ENCODE measurements at places on chromosomes 12 and 14.

- DNase-seq = peak; percentile 89
Observed at GRCh38 chr14:102063109-102063807, 23.6 kb downstream of the HSP90AA1 start.

DNA sequence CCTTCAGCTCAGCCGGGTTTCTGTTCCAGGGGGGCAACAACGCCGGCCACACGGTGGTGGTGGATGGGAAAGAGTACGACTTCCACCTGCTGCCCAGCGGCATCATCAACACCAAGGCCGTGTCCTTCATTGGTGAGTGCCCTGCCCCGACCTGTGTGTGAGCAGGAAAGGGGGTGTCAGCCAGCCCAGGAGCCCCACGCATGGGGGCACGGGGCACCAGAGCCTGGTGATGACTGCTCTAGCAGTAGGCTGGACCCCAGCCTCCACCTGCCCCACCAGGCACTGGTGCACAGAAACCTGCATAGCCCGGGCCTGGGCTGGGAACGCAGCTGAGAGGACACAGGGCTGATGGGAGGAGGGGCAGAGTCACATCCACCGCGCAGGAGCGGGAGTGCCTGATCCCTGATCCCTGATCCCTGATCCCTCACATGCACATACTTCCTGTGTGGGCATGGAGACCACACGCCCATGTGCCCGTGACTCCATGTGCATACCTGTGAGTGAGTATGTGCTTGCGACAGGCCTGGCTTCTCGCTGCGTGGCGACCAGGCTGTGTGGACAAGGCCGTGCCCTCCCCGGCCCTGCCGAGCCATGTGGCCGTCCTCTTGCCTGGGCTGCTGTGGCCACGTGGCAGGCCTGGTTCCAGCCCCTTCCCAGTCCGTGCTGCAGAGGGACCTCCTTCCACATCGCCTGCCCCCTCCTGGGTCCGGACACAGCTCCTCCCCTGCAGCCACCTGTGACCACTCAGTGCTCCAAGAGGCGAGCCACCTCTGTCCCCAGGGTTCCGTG lies 11.2 kb downstream of the ADSS1 start:
- no peak for DNase-seq

DNA sequence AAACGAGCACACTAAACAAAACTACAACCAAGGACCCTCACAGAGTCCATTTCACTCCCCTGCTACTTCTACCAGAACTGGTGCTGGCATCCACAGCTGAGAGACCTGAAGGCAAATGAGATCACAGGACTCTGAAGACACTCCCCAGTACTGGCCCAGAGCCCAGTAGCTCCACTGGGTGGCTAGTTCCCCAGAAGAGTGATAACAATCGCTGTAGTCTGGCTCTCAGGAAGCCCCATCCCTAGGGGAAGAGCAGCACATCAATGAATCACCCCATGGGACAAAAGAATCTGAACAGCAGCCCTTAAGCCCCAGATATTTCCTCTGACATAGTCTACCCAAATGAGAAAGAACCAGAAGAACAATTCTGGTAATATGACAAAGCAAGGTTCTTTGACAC lies 190.7 kb upstream of the BMP4 start:
- DNase-seq = no peak

DNA sequence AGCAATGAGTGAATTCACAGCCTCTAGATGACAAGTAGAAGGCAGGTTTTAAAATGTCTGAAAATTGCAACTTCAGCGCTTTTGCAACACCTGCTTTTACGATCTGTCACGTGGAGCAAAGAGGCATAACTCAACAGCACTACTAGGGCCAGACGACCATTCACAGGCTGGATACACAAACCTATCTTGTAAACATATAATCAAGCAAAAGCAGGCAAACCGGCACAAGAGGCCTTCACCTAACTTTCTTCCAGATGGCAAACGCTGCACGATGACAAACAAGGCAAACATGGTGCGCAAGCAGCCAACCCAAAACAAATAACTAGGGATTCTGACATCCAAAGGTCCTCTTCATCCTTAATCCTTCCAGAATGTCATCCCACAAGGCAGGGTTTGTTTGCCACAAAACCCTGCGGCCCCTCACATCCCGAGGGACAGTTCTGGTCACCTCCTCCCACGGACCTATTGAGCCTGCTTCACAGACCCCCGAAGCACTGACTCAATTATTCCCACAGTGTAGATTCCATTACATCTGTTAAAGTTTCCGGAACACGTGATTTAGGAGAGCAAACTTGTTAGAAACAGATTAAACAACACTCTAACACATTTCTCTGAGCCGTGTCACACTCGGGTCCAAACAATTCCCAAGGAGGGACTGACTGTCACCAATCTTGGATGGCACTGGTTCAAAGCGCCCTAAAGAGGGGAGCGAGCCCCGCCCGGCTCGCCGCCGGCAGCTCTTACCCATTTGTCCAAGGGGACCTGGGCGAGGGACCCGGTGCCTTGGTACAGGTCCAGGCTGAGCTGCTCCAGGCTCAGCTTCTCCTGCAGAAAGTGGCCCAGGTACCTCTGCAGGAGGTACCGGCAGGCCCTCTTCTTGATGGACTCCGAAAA lies 823 bp downstream of the ATG2B start:
- DNase-seq = peak; percentile 84

DNA sequence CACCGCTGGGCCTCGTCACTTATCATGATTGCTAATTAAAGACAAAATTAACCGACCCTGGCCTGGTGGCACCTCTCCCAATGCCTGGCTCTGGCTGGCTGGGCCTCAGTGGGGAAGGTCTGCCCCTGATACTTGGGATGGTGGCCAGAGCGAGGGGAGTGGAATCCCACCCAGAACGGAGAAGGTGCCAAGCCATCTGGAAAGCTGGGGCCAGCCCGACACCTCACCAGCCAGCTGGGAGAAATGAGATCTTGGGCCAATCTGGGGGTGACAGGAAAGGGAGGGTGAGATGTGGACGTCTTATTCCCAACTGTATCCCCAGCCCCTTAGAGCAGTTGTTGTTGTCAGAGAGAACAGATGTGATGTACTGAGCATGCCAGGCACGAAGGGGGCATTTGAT lies 215.0 kb upstream of the PWP1 start:
- DNase-seq = no peak

DNA sequence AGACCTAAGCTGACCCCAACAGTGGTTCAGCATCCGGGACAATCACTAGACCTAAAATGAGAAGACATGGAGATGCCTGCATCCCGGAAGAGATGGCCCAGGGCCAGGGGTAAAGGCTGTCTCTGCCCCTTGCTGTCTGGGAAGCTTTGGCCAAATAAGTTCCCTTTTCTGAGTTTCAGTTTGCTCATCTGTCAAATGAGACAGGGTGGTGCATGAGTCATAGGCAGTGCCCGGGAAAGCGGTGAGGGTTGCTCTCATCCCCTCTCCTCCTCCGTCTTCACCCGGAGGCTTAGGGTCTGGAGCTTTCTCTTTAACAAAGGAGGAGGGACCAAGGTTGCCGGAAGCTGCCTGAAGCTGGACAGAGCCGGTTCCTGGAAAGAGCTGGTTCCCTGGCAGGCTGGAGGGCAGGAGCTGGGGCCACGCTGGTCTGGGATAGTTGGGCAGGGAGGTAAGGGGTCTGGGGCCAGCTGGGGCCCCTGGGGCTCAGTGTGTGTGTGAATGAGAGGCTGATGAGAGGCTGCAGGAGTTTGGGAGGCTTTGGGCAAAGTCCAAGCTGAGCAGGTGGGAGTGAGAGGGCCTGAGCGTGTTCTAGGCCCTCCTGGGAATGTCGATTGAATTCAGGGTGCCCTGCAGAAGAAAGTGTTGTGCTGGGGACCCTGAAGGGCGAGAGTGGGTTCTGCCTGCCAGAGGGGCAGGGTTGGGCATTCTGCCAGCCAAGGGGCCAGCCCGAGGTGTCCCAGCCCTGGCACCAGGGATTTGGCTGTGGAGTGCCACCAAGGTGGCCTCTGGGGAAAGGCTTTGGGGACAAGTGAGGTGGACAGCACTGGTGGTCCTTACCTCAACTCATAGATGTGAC lies at the start of gene SDSL:
SDSL (plus strand) TSS at position 351 of the 856 bp plus-strand sequence. CDS start 5,603 bp downstream, outside the sequence.
- DNase-seq = peak; percentile 49

- DNase-seq = no peak
Observed at GRCh38 chr12:112164011-112164660, 38.8 kb downstream of the TRAFD1 start.

DNA sequence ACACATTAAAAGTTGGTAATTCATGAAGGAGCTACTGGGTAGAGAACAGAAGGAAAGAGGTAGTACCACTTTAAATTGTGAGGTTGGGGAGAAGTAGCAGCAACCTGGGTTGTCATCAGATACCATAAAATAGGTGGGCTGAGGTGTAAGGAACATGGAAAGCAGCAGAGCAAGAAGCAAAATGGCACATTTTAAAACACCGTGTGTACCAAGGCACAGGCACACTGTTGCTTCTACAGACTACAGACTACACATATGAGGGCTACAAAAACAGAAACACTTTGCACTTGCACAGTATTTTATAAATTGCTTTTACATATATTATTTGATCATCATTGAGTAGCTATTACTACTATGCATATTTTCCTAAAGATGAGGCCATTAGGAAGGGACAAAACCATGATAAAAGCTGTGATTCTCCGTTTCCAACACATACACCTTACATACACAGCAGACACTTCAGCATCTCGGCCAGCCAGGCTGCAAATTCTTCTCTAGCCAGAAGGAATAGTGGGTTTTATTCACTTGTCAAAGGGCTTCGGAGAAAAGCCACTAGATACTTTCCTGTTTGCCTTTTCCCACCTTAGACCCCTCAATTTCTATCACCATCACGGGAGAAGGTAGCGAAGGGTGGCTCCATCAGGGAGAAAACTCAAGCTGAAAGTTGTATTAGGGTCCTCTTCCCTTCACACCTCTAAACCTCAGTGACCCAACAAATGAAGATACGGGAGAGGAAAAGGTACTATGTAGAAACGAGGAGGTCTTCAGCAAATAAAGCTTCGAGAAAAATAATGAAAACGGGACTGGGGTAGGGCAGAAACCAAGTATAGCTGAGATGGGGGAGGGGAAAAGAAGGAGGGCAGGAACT lies 1.6 kb downstream of the PYM1 start:
- DNase-seq = no peak

- DNase-seq = no peak
Observed at GRCh38 chr14:81396113-81396512, 4.0 kb downstream of the STON2 start.

DNA sequence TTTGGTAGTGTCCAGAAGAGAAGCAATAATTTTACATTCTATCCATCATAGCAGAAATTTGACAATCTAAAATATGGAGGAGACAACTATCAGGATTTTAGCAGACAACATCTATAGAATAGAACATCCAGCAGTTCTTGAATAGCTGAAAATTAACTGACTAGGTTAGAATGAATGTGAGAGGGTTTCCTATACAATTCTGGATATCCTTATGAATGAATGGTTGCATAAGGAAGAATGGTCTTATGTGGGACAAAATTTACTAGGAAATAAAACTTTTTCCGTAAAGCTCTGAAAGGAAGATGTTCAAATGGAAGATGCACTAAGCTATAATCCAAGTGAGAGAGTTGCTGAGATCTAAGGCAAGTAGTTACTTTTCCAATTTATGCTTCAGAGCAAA lies at the start of gene OR6C3:
OR6C3 (plus strand) TSS at position 301 of the 400 bp plus-strand sequence. CDS start 955 bp downstream, outside the sequence.
- no peak for DNase-seq

GRCh38 chr14:68815298-68816182 lies 22.7 kb upstream of the ZFP36L1 start:
- DNase-seq = no peak

DNA sequence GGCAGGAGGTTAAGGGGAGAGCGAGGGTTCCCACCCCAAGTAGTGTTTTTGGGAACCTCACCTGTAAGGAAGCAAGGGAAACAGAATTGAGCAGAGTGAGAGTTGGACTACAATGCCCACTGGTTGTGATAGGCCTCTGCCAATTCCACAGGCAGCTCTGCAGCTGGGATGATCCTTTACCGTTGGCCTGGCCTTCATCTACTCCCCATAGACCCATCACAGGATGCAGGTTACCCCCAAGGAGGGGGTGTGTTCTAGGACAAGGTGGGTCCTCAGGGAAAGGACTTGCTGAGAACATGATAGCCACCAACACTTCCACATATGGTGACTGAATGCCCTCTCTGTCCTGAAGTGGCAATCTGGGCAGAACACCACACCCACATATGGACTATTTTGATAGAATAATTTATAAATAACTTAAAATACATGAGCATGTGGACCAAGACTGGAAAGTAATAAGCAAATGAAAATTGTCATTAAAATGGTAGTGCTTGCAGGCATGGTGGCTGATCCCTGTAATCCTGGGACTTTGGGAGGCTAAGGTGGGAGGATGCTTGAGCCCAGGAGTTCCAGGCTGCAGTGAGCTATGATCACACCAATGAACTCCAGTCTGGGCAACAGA lies 8.4 kb downstream of the PHLDA1 start:
- DNase-seq = no peak

GRCh38 chr12:53004582-53004981 lies 1.7 kb upstream of the EIF4B start:
- no peak for DNase-seq

DNA sequence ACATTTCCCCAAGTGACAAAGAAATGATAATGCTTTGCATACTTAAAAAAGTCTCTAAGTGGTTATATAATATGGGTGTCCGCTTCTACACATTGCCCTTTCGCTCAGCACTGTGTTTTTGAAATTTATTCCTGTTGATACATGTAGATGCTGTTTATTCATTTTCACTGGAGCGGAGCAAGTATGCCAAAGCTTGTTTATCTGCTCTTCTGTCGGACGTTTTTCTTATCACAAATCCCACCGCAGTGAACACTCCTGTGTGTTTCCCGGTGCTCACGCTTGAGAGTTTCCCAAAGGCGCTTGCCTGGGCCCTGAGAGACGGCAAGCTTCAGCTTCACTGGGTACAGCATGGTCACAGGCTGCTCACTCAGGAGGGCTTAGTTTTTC lies 50.2 kb downstream of the TPCN1 start:
- DNase-seq = no peak

GRCh38 chr12:76340680-76341435 lies 7.4 kb downstream of the BBS10 start:
- DNase-seq = no peak

- DNase-seq = no peak
Observed at GRCh38 chr14:37493606-37494005, 101.4 kb downstream of the FOXA1 start.

- DNase-seq = no peak
Observed at GRCh38 chr12:25421651-25422167, 131.4 kb downstream of the LMNTD1 start.

GRCh38 chr12:6528539-6529235 lies 5.6 kb upstream of the GAPDH start:
- no peak for DNase-seq

- no peak for DNase-seq
Observed at GRCh38 chr12:47032644-47033043, 46.8 kb upstream of the PCED1B start.

- DNase-seq = peak; percentile 14
Observed at GRCh38 chr14:63542231-63542999, 762 bp downstream of the PPP2R5E start.

DNA sequence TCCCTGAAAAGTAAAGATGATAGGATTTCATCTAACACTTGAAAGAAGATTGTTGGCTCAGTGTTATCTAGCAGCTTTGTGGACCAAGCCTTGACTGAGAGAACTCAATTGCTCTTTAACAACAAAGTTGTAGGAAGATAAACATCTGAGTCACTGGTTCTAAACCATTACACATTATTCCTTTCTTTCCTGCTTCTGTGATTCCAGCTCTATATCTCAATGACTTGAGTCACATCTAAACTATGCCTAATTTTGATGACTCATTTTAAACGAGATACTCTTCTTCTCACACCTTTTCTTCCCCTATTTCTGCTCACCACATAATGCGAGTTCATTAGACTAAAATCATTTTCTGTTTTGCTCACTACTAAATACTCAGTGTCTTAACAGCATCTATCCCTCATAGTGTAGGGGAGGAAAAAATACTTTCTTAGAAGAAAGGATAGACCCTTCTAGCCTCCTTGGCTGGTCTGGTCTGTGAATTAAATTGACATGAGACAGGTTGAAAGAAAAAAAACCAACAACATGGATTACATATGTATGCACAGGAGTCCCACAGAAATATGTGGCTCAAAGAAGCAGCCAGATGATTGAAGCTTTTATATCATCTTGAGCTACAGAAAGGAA lies 201.4 kb downstream of the C12orf50 start:
- DNase-seq = no peak

All from prostate gland (tissue), 2 donors.